Stimulated activated CD4-positive, alpha-beta T cell treated with anti-CD3 and anti-CD28 coated beads, Interleukin-1b, Interleukin-23, amount 100 ng/mL, for 1 hour (primary cell): ENCODE measurements at places on chromosomes 12 and 14.

DNA sequence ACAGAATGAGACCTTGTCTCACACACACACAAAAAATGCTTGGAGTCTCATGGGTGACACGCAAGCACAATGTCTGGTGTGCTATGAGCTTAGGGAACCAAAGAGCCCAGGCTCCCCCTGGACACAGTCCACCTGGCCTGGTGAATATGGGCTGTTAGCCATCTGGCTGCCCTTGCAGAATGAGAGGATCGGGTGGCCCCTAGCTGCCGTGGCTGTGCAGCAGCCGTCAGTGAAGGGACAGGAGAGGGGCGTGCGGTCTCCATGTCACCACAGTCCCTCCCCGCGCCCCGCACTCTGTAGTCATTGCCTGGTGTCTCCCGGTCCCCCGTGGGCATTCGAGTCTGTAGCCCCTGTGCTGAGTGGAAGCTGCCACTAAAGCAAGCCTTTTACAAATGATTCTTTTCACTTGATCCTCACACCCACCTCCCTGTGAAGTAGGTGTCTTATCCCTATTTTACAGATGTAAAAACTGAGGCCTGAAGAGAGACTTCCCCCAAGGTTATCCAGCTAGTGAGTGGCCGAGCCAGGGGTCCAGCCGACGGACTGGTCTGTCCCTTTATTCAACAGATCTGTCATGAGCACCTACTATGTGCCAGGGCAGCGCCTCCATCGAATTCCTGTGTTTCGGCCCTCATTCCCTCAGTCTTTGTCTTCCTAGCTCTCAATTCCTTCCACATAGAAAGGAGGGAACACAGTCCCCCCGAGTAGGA is 18.8 kb downstream of the MVK start:
- no peak for DNase-seq

DNA sequence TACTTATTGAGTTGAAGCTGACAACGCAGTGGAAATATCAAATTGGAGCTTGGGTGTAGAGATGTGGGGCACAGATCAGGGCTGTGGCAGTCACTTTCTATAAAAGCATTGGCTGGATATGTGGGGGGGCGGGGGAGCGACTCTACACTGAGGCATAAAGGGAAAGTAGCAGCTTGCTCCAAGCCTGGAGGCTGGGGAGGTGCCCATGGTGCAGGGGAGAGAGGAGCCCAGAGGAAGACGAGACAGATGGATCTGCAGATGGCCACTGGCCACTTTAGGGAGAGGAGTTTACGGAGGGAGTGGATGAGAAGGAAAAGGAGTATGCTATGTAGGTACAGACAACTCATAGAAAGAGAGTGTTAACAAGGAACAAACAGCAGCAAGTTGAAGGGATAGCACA is 13.5 kb upstream of the NGB start:
- DNase-seq, result no peak

GRCh38 chr12:131087991-131088700 is 134.4 kb downstream of the ADGRD1 start:
- DNase-seq, result no peak

- DNase-seq, result no peak
Observed at GRCh38 chr12:71665090-71665463, 976 bp downstream of the THAP2 start.

GRCh38 chr14:104432611-104433231 is 146.8 kb upstream of the C14orf180 start:
- no peak for DNase-seq
